Astrocyte (in vitro differentiated cells and primary cell): ENCODE measurements at places on chromosomes 3 and 15.

- DNase-seq: no peak
Measured at GRCh38 chr3:186754871-186755270, 28.5 kb upstream of the EIF4A2 start.

DNA sequence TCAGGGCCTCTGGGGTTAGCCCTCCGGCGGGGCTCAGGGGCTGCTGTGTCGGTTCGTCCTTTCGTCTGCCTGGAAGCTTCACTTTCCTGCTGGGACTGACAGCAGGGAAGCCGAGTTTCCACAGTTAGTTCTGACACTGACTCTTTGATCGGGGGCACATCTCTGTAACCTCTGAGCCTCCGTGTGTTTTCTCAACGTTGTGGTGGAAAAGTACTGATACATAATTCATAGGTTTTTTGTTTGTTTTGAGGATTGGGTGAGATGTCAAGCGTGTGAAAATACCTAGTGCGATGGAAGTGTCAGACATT, 481 bp downstream of the AP4E1 start:
- no peak for DNase-seq

DNA sequence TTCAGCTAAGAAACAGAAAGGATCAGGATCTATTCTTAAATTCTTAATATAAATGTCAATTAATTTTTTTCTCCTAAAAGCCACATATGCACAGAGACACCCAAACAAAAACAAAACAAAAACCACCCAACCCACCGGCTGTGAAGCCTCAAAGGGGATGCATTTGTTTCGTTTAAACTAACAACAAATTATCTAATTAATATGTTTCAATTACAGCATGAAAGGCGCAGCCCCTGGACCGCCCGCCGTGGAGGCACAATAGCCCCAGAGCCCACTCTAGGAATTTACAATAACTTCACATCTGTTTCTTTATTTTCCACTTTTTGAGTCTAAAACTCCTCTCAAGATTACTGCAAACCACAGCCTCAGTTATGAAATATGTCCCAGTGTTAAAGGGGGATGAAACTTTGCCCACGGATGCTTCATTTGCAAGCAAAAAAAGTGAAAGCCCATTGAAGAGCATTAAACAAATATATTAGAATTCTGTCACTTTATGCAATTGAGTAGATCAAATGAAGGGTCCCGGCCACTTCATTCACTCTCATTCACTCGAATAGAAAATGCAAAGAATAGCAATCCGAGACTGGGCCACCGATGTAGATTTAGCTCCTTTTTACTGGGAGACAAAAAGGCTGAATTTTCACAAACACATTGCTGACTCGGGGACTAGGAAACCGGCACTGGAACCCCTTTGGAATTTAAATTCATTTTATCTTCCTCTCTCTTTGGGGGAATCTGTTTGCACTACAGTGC, 6.0 kb downstream of the FOXB1 start:
- no peak for DNase-seq

GRCh38 chr3:133573629-133574194, at the start of gene CDV3:
Gene CDV3 (plus strand): TSS chr3:133573686. CDS start chr3:133574045, 359 bp downstream.
- DNase-seq: no peak

DNA sequence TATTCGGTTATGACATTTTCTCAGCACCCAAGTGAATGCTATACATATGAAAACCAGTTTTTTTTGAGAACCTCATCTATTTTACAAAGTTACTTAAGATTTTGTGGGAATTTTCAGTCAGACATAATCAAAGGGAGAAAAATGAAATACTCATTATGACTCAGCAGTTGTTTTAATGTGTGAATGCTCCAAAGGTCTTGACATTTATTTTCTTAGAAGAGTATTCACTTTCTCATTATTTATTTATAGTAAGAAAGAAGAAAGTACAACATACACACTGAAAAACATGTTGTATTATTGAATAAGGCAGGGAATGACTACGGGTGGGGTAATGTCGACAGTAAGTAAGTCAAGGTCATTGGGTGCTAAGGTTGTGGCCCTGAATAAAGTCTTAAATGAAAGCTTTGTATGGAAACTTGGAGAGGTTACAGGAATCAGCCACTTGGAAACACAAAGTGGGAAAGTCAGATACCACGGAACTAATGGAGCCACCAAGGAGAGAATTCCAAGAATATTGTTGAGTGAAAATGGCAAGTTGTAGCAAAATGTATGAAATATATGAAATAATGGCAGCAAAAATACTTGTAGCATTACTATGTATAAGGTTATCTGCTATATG, 844.5 kb downstream of the TBL1XR1 start:
- peak; percentile 14 for DNase-seq

DNA sequence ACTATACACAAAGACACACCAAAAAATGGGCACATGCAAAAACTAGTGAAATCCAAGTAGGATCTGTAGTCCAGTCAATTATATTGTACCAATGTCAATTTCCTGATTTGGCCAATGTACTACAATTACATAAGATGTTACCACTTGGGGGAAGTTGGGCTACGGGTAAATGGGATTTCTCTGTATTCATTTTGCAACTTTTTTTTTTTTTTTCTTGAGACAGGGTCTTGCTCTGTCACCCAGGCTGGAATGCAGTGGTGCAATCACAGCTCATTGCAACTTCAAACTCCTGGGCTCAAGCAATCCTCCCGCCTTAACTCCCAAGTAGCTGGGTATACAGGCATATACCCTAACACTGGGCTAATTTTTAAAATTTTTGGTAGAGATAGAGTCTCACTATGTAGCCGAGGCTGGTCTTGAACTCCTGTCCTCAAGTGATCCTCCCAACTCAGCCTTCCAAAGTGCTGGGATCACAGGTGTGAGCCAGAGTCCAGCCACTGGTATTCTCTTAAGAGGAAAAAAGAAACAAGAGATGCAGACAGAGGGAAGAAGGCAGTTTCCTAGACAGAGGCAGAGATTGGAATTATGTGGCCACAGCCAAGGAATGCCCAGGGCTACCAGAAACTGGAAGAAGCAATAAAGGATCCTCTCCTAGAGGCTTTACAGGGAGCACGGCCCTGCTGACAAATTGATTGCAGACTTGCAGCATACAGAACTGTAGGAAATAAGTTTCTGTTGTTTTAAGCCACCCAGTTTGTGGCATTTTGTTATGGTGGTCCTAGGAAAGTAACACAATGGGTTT, 33.3 kb downstream of the TFDP2 start:
- no peak for DNase-seq

DNA sequence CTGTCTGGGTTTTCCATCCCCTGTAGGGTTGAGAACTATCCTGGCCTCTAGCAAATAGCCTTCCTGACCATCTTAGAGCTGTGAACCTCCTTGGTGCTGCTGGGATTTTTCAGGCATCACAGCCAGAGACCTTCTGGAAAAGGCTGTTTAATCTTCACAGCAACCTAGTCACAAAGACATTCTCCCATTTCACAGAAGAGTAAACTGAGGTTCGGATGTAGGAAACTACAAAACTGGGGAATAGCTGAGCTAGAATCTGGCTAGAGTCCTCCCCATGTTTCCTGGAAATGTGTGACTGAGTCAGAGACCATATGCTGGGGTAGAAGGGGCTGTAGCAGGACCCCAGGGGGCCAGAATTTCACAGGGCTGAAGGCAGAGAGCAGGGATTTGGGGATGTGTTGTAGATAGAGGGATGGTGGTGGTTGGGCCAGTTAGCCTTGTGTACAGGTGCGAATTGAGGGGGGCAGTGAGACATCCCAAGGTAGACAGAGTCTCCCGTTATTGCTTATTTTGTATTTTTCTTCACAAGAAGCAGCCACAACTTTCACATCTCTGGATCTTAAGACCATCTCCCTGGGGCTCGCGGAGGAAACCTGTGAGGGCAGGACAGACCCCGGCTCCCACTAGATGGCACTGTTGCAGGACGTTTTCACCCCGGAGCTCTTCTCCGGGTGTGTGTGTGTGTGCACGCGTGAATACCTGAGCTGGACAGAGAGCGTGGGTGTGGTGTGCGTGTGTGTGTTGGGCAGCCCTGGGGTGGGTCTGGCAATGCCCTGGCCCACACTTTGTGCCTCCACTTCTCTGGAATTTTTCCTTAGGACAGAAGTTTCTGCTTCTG, 66.9 kb upstream of the PRR23C start:
- DNase-seq: peak; percentile 27

DNA sequence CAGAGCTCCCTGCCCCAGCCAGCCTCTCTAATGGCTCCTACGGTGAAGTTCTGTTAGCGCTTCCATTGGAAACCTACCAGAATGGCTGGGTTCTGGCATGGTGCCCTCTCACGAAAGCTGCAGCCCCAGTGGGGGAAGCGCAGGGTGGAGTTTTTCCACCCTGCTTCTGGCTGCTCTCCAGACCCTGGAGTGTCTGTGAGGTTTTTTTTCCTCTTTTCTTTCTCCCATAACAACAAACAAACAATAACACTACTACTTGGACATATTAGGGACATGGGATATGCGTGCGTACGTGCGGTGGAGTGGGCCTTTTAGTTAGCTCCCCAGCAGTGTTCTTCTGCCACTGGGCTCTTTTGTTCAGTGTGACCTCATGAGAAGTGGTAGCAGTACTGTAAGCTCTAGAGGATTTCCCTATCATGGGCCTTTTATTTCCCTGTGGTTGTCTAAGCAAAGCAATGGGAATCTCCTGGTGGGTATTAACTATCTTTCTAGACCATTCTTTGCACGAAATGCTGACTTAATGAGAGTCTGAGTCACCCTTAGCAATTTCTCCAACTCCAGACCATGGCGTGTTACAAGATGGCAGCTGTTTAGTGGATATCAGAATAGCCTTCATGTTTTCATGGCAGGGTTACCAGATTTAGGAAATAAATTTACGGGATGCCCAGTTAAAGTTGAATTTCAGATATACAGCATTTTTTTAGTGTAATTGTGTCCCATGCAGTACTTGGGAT, 161.9 kb downstream of the FNDC3B start:
- DNase-seq: peak; percentile 98
